Pulmonary artery endothelial cell (primary cell): ENCODE measurements at places on chromosomes 12 and 14. TPM values are rescaled to one million over a fixed set of nuclear protein-coding genes. Genes with fewer than 3 reads are reported as not detected.

GRCh38 chr14:28412077-28412476, 354.5 kb upstream of the FOXG1 start:
- DNase-seq, result no peak

- no peak for DNase-seq
Observed at GRCh38 chr12:127803545-127803944, 463.4 kb upstream of the TMEM132C start.

DNA sequence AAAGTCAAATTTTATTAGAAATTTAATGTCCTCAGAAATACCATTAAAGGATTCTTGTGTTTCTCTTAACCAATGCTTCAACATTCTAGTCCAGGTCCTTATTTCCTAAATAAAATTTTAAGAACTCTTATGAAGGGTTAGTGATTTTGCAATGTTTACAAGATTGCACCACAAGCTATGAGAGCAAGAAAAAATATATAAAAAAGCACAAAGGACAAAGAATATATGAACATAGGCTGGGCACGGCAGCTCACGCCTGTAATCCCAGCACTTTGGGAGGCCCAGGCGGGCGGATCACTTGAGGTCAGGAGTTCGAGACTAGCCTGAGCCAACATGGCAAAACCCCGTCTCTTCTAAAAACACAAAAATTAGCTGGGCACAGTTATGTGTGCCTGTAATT, 7.7 kb downstream of the RACGAP1 start:
- DNase-seq, result no peak

- peak; percentile 8 for DNase-seq
Observed at GRCh38 chr12:4116251-4117111, 157.1 kb upstream of the CCND2 start.

DNA sequence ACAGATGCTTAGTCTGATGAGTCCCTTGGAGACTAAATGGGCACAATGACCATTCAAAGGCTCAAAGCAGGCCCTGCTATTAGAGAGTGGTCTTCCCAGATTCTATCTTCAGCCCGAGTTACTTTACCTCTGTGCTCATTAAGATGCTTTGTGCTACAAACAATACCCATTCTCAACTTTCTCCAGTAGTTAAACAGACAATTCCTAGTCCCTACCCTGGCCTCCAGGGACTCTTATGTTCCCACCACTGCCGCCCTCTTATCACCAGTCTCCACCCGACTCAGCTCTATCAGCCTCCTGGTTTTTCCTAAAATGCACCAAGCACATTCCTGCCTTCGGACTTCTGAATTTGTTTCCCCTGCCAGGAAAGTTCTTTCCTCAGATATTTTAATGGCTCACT, 25.6 kb upstream of the GPHB5 start:
- DNase-seq, result no peak

DNA sequence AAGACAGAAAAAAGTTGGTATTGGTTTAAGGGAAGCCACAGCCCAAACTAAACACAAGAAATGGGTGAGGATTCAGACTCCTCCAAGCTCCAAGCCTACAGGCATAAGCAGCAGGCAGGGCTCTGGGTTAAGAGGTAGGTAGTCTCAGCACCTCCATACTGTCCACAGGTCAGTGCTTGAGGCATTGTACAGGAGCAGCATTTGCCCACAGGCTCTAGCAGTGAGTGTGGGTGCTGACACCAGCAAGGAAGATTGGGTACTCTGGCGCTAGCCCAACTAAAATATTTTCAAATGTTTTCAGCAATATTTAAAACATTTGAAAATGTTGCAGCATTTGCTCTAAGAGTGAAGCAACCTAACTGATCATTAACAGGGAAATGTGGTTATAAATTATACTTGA, 33.1 kb downstream of the FERMT2 start:
- DNase-seq, result no peak

DNA sequence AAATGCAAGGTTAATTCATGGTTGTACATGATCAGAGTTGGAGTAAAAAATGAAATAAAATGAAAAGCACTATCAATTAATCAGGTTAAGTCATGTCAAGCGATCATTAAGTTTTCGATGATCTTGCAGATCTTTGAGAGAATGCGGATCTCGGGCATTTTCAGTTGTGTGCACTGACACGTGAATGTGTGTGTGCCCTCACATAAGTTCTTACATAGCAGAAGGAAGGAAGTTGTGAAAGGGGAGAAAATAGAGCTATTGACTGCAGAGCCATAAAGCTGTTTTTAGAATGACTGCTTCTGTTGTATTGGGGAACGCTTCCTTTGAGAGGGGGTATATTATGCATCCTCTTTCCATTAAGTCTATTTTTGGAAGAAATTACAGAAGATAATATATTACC, 101.3 kb downstream of the HMGA2 start:
- no peak for DNase-seq

GRCh38 chr12:7373226-7373625, 69.4 kb downstream of the ACSM4 start:
- no peak for DNase-seq

DNA sequence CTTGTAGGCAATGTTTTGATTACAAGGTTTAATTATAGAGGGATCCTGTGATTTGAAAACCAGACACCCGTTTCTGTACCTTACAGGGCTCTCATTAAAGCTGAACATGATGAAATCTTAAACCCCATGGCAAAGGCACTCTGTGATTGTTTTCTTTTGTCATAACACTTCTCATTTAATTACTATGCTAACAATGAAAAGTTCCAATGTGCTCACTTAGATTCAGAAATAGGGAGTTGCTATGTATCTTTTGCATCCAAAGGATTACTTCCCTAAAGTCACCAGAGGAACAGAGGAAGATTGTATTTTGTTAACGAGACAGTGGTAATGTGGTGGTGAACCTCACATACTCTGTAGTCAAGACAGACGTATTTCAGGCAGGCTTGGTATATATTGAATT, 81.5 kb upstream of the MYF6 start:
- no peak for DNase-seq

- no peak for DNase-seq
Observed at GRCh38 chr14:75307700-75308379, 29.2 kb downstream of the FOS start.

DNA sequence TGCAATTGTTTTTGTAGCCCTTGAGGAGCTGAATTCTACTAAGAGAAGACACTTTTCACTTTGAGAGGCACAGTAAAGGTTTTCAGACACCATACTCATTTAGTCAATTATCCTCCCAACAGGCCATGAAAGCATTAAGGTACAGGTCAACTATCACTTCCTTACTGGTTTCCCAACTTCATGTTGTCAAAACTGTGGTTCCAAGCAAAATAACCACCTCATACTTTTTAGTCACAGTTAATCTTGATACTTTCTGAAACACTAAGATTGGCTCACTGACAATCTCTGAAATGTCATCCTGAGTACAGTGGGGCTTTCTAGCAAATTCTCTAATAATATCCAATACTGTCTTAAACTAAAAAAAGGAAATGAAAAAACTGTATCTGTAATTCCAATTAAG, 71.7 kb downstream of the SLC2A13 start:
- no peak for DNase-seq

DNA sequence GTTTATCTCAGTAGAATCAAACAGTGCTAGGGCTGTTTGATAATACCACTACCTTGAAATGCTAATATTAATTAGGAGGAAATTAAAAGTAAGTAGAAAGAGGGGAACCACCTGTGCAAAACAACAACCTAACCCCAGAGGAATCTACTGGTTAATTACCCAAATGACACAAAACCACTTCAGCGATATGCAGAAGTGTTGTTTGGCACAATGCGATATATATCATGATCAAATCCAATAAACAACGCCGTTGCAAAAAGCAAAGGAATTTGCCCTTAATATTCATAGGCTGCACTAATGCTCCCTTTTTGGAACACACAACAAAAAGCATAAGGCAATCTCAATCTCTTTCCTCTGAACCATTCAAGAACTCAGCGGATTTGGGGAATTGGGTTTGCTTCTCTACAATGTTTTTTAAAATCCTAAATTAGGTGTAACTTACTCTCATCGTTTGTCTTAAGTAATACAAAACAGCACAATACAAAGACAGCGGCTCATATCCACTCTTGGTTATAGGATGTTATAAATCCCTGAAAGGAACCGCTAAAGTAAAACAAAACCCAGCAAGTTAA, 1.5 kb downstream of the MAP4K5 start:
- no peak for DNase-seq

- DNase-seq, result no peak
Observed at GRCh38 chr12:124687174-124687902, 119.9 kb upstream of the NCOR2 start.

DNA sequence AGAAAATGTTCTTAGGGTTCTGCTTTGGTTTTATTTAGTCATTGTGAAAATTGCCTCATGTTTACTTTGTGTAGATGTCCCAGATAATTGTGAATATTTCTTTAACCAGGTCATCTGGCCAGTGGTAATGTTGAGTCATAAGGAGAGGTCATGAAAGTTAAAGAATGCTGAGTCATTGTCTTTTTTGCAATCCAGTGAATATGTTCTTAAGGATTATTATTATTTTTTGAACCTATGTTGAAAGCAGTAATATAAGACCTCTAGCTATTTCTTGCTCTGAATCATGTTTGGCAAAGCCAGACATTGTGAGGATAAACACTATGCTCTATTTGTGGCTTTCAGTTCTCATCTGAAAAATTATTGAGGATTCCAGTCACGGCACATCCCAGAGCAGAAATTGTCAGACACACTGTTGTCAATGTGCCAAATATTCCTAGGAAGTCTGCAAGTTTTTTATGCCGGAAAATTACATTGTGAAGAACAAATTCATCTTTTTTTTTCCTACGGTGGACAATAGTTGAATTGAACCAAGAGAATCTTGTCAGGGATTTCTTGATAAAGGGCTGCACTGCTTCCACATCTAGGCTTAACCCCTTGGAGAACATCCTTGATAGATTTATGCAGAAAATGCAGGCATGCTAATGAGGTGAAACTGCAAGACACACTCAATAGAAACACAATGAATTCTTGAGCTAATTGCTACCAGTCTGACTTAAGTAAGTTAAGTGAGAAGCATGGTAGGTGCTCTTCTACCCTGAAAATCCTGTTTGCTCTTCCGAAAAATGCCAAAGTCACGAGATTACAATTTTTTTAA, 369.6 kb downstream of the ATP23 start:
- peak; percentile 88 for DNase-seq

GRCh38 chr12:25347716-25348592, 97.2 kb upstream of the KRAS start:
- DNase-seq, result no peak

DNA sequence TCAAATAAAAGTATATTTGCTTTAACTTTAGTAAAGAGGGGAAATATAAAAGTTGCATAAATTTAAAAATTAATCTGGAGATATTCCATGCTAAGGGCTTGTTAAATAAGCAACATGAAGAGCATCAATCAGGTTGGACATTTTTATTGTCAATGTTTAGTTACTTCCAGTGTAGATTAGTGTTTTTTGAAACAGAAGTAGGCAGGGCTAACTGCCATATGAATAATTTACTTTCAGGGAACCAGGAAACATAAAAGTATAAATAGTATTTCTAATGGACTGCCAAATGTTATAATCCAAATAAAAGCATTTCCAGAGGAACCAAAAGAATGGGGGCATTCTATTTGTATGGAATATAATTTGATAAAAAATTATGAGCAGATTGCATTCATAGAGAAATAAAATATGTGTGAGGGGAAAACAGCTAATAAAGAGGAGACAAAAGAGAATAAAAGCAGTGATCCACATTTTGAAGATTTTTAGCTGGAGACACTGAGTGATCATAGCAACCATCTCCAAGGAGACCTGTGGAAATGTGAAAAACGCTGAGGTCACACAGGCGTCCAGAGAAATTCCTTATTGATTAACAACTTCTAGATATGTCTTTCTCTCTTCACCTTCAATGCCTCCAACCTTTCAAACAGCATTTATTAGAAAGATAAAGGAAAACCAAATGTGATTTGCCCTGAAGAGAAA, 70.8 kb downstream of the SRGAP1 start:
- no peak for DNase-seq

DNA sequence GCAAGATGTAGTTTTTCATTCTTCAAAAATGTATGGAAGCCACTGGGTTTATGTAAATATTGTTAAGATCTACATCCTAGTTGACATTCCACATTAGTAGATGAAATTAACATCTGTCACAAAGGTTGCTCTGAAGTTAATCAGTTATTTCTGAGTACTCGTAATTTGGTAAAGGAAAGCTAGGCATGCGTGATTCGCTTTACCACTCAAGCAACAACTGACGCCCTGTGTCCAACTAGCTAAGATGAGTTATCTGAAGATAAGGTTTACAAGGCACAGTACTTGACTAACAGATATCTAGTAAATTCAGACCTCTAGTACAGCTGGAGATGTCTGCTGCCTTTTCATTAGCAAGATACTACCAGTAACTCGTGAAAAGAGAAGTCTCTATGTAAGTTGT, 14.1 kb downstream of the PRKD1 start:
- DNase-seq, result no peak

DNA sequence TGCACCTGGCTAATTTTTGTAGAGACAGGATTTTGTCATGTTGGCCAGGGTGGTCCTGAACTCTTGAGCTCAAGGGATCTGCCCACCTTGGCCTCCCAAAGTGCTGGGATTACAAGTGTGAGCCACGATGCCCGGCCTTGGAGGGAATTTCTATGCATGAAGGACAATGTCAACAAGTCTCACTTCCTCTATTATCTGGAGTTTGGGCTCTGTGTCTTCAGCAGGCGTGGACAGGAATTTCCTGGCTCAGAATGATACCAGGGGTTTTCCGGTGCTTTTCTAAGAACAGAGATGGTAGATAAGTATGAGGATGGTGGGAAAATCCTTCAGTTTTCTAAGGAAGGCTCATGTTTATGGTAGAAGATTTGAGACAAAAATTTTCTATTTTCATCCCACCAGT, 75.0 kb upstream of the CCDC60 start:
- DNase-seq, result no peak

DNA sequence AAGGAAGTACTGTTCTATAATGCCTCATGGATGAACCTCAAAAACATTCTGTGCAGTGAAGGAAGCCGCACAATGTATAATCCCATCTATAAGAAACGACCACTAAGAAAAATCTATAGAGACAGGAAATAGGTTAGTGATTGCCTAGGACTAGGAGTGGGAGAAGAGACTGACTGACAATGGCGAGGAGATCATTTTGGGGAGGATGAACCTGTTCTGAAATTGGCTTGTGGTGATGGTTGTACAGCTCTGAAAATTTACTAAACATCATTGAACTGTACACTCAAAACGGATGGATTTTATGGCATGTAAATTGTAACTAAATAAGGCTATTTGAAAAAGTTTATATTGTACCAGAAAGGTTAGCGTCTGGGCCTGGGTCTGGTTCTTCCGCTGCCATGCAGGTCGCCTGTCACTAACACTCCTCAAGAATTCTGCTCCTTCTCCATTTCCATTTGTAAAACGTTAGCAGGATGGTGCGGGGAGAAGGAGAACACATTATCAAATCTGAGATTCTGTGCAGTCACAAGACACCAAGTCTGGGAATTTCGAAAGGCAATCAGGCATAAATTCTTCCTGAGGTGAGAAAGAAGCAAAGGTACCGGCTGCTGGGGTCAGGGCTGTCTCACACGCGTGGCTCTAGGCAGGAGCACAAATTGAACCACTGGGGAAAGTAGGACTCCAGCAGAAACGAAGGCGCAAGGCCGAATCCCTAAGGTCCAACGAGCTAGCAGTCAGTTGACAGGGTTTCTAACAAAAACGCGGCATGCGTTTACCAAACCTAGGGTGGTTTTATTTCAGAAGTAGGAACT, 845 bp upstream of the COCH start:
- DNase-seq, result no peak

- no peak for DNase-seq
Observed at GRCh38 chr12:70910666-70911065, 9.9 kb downstream of the PTPRR start.

LAG3 gene
- total RNA-seq, result 0.11 and 0.13 TPM in 2 replicates

DIO3 gene
- not detected in 2 replicates for total RNA-seq

KLHDC1 gene
- 1.2 and 2.0 TPM in 2 replicates for total RNA-seq

FGF23 gene
- not detected in 2 replicates for total RNA-seq
